ENCODE measurements at places on chromosomes 3 and 15.
A peak's percentile ranks its signal among the peaks of the same experiment; 100 is the strongest.

- DNase-seq: no peak
Observed at GRCh38 chr3:182983876-182984275, 3.5 kb upstream of the DCUN1D1 start.

DNA sequence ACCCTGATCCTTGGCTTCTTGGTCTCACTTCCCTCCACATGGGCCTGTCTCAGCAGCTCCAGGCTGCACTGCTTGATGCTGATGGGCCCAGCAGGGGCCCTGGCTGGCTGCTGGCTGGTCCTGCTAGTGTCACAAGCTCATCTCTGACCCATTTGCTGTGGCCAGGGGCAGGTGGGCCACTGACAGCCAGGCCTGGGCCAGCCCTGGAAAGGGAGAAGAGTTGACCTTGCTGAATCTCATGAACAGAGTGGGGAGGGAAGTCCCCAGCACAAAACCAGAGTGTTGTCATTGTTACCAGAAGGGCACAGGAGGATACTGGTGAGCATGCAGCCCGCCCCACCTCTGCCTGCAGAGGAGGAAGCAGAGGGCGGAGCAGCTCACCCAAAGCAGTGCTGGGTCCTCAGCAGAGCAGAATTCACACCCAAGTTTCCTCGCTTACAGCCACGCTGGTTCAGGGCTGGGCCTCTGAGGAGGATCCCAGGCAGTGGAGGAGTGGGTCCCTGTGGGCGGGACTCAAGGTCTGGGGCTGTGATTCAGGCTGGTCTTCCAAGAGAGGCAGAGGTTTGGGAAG lies 7.6 kb upstream of the KLF15 start:
- no peak for DNase-seq

DNA sequence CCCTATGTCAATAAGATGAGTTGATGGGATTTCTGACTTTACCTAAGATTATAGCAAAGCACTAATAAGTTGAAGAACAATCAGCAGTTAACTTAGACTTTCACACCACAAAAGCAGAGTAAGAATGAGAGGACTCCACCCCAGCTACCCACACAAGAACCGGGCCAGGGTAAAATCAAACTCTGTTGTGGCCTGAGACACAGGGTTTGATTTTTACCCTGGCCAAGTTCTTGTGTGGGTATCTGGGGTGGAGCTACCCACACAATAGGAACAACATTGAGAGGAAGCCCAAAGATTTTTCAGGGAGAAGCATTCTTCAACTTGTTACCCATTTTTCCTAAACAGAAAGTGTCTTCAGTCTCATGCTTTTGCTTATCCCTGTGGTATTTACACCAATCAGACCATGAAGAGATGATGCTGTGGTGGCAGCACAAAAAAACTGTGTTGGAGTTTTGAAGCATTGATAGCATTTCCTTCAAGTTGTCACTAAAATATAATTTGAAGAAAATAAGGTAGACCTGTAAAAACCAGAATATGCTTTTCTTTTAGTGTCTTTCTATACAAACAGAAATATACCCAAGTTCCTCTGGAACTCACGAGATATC lies 25.6 kb downstream of the CPOX start:
- DNase-seq: peak; percentile 35

DNA sequence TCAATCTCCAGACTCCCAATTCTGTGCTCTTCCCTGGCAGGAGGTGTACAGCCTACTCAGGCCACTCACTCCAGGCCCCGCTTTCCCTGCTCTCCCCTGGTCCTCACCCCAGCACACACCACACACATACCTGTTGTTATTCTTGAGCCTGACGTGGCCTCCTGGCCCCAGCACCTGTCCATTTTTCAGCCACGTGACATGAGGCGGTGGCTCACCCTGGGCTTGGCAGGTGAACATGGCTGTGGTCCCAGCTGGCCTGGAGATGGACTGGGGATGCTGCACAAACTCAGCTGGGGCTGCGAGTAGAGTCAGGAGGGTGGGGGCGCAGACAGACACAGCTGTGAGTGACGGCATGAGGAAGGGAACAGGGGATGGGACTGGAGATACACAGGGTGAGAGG lies 27.3 kb downstream of the RNU5B-1 start:
- DNase-seq: no peak

DNA sequence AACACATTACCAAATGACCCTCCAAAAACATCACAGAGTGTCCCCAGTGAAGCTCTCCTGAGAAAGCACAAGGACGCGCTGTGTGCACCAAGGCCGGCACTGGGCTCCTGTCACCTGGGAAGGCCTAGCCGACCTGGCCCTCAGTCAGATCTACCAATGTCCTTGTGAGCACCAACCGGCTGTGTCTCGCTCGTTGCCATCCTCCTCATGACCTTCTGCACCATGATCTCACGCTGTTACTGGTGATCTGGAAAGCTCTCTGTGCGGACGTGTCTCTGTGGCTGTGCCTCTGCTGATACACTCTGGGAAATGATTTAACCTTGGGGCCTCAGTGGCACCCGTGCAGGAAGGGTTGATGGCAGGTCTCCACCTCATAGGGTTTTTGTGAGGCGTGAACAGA lies 24.2 kb downstream of the ZXDC start:
- no peak for DNase-seq

GRCh38 chr15:70892912-70893560 lies 410 bp downstream of the LRRC49 start:
- DNase-seq: no peak

All from stimulated activated CD4-positive, alpha-beta T cell treated with anti-CD3 and anti-CD28 coated beads, Interleukin-2, amount 100 ng/mL, for 24 hours (primary cell).